ENCODE measurements at places on chromosomes 4 and X.
A peak's percentile ranks its signal among the peaks of the same experiment; 100 is the strongest.

DNA sequence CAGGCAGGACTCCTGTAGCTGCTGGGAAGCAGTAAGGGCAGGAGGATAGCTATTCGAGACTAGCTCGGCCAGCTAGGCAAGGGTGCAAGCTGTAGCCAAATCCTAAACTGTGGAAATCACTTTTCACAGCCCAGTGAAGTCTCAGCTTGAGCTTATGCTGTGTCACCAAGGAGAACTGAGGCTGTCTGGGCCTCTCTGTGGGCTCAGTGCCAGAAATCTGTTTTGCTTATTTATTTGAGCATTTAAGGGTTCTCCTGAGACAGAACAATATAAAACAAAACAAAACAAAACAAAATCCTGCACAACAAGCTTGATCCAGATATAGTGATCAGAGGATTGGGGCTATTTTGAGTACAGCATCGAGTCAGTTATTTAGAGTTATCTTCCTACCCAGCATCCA is 97.5 kb downstream of the FANCB start:
- no peak for DNase-seq

DNA sequence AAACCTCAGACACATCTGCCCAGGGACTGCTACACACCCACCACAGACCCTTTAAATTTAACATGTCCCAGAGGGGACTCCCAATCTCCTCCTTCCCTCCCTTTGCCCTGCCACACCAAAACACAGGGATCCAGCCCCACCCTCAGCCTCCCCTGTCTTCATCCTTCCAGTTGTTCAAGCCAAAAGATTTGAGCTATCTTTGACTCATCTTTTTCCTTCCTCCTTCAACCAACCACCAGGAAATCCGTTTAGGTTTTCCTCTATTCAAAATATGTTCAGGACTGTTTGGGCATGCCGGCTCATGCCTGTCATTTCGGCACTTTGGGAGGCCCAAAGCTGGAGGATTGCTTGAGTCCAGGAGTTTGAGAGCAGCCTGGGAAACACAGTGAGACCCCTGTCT is 6.9 kb upstream of the STK32B start:
- no peak for DNase-seq

- no peak for DNase-seq
Observed at GRCh38 chr4:152382057-152382785, 153.7 kb downstream of the FBXW7 start.

GRCh38 chrX:26442340-26442739 is 226.4 kb downstream of the MAGEB5 start:
- DNase-seq, result no peak

GRCh38 chrX:10615931-10616774 is 4.2 kb downstream of the MID1 start:
- DNase-seq, result no peak

DNA sequence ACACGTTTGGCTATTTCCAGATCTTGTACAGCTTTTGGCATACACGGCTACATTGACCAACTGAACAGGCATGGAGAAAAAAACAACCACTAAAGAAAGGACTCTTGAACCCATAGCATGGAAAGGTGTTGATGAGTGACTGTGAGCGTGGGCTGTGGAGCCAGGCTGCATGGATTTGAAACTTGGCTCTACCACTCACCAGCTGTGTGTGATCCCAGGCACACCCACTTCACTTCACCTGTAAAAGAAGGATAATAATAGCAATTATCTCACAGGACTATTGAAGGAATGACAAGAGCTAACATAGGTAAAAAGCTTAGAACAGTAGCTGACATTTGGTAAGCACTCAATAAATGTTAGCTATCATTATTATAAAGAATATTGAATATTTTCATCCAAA is 301.7 kb upstream of the CPEB2 start:
- DNase-seq, result no peak

- no peak for DNase-seq
Observed at GRCh38 chr4:86990510-86990909, 55.7 kb downstream of the AFF1 start.

DNA sequence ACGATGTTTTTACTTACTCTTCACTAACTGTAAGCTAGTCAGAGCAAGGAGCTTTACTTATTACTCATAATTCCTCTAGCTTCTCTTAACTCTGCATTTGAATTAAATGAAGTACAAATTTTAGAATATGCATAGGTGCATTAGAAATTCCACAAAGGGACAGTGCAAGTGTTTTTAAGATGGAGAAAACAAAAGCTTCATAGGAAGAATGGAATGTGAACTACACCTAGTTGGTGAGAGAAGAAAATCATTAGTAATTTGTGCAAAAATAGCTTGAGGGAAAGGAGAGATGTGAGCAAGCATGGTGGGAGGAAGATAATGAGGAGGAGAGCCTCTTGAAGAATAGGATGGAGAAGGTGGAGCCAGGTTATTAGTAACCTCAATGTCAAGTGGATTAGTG is 77.5 kb upstream of the SMARCA5 start:
- no peak for DNase-seq

GRCh38 chr4:121923306-121923705 is 28.6 kb downstream of the TRPC3 start:
- DNase-seq, result no peak

- DNase-seq, result no peak
Observed at GRCh38 chrX:44733931-44734330, 109.9 kb upstream of the DUSP21 start.

DNA sequence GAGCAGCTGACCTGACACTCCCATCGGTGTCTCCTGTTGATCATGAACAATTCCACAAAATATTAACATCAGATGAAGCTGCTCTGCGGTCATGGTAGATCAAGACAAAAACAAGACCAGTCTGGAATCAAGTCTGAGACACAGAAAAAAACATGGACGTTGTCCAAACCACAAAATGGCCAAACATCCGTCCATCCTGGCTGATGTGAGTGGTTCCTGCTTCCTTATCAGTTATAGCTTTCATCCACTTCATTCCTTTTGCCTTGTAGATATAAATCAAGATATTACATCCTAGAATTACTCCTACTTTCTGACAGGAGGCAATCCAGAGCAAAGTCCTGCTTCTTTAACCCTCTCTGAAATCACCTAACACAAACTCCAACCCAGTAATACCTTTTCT is 28.8 kb upstream of the PCSK1N start:
- DNase-seq, result no peak

DNA sequence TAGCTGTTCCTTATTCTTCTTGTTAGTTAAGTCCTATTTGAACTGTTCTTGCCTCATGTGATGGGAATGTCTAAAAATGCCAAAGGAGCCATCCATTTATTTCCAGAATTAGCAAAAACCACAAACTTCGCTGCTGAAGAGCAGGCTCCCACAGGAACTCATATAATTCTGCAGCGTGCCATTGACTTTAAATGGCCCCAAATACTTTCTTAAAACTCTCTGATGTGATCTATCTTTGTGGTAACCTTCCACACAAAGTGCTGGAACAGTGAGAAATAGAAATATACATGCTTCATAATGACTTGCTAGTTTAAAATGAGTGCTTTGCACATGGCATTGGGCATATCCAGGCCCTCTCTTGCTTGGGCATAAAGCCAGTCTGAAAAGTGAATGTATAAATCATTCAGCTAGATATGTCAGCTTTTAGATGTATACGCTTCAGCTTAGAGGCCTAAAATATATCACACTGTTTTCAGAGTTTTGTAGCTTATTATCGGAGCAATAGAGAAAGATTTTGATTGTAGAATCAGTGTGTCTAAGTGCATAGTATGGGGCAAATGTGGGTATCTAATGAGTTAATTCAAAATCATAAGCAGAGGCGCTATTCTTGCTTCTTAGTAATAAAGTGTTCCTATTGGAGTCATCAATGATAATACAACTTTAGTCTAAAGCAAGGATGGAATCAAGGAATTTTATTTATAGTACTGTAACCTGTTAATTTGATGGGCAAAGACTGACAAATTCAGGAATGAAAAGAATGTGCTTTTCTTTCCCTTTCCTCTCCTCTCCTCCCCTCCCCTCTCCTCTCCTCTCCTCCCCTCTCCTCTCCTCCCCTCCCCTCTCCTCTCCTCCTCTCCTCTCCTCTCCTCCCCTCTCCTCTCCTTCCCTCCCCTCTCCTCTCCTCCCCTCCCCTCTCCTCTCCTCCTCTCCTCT is 392.2 kb upstream of the ZFP42 start:
- DNase-seq, result no peak

GRCh38 chr4:118224243-118224829 is 128.5 kb downstream of the PRSS12 start:
- DNase-seq, result no peak

GRCh38 chr4:55122235-55122634 is 3.2 kb downstream of the KDR start:
- no peak for DNase-seq

GRCh38 chrX:24150051-24150790 is 692 bp downstream of the ZFX start:
- peak; percentile 59 for DNase-seq

- DNase-seq, result no peak
Observed at GRCh38 chr4:136183513-136183912, 1348.8 kb downstream of the PCDH18 start.

DNA sequence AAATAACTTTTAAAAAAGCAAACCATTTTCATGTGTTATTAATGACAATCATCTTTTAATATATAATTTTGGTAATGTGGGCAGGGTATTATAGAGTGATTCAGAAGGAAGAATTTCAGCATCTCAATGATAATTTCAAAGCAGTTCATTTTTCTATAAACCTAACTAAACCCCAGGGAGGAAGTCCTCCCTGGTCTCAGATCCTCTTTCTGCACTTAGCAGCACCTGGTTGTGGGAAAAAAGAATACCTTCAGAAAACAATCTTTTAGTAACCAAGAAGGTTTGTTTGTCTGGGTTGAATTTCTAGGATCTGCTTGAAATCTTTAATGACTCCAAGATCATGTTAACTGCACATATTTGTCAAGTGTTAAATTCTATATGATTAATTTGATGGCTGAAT is 29.9 kb downstream of the DKK2 start:
- DNase-seq, result no peak

DNA sequence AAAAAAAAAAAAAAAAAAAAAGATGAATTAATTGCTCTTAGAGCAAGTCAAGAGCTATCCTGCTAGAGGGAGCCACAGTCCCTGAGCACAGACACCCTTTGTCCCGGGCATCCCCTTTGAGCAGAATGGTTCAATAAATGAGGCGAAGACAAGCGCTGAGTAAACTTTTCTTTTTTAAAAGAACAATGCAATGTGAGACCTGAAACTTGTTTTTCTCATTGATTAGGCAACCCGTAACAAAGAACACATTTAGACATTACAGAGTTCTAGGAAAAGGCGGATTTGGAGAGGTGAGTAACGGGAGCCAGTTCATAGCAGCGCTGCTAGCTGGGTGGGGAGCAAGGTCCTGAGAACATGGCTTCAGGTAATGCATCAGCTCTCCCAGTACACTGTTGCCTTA is 46.1 kb downstream of the GRK4 start:
- no peak for DNase-seq

DNA sequence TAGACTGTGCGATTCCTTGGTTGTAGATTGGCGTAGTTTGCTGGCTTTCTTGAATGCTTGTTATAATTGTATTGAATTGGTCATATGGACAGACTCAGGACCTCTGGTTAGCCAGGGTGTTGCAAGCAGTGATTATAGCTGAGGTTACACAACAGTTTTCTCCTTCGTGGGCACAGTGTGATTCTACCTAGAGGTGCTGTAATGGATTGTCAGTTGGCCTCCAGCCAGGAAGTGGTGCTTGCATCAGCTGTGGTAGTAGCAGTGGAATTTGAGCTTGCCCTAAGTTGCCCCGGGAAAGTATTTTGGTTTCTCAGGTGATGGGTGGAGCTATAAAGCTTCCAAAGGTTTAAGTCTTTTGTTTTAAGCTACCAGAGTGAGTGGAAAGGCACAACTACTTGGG is 23.1 kb upstream of the GABRG1 start:
- no peak for DNase-seq

DNA sequence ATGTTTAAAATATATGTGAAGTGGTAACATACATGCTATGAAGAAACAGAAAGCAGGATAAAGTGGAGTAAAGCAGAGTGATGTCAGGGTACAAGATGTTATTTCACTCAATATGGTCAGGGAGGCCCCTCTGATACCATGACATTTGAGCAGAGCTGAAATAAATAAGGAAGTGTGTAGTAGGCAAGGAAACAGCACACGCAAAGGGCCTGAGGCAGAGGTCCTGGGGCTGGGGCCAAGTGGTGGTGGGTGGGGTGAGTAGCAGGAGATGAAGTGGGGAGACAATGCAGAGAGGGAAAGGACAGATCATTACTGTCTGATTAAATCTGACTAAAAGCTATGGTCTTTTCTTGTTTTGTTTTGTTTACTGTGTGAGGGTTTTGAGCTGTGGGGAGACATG is 61.1 kb downstream of the FAM13A start:
- DNase-seq, result no peak

- DNase-seq, result no peak
Observed at GRCh38 chrX:97539970-97540519, 656.3 kb downstream of the RPA4 start.

DNA sequence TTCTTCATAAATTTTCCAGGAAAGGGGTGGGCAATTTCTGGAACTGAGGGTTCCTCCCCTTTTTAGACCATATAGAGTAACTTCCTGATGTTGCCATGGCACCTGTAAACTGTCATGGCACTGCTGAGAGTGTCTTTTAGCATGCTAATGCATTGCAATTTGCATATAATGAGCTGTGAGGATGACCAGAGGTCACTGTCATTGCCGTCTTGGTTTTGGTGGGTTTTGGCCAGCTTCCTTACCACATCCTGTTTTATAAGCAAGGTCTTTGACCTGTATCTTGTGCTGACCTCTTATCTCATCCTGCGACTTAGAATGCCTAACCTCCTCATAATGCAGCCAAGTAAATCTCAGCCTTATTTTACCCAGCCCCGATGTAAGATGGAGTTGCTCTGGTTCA is 577.8 kb downstream of the NLGN4X start:
- no peak for DNase-seq

DNA sequence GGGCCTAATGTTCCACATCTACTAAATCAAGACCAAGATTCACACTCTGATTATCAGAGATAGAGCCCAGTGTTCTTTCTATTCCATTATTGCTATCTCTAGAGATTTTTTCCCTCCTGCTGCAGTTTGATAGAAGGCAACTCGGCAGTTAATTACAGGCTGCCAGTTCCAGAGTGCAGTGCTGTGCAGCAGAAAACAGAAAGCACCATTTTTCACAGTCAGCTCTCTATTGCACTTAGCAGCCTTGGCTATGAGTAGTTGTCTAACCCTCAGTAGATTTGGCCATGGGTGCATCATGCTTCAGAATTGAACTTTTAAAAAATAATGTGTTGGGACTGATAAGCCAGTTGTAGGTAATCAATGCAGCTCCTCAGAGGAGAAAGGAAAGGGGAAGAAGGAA is 295.3 kb downstream of the MID1IP1 start:
- DNase-seq, result no peak

DNA sequence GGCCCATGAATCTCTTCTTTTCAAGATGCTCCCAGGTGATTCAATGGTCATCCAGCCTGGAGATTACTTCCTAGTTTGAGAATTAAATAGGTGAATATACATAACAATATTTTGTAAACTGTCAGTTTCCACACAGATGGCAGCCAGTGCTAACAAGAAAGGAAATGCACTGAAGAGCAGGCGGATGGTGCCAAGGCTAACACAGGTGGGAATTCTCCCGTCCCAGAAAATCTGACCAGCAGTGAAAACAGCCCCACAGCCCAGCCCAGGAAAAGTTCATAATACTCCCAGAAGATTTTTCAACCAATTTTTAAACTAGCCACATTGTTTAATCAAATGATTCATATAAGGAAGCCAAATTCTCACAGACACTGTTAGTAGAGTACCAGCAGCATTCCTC is 387.2 kb upstream of the GATB start:
- no peak for DNase-seq
